Spinal cord (tissue), 10 donors: ENCODE measurements at places on chromosomes 2 and 18. TPM values are rescaled to one million over a fixed set of nuclear protein-coding genes. Genes with fewer than 3 reads are reported as not detected.
A peak's percentile ranks its signal among the peaks of the same experiment; 100 is the strongest.

GRCh38 chr2:1656961-1657841 lies 87.1 kb downstream of the PXDN start:
- no peak for DNase-seq

Gene TMX3
- total RNA-seq: 58.9 TPM

Gene KCNS3
- total RNA-seq: 11.6 TPM

- DNase-seq: no peak
Observed at GRCh38 chr2:222479859-222480258, 55.5 kb downstream of the SGPP2 start.

DNA sequence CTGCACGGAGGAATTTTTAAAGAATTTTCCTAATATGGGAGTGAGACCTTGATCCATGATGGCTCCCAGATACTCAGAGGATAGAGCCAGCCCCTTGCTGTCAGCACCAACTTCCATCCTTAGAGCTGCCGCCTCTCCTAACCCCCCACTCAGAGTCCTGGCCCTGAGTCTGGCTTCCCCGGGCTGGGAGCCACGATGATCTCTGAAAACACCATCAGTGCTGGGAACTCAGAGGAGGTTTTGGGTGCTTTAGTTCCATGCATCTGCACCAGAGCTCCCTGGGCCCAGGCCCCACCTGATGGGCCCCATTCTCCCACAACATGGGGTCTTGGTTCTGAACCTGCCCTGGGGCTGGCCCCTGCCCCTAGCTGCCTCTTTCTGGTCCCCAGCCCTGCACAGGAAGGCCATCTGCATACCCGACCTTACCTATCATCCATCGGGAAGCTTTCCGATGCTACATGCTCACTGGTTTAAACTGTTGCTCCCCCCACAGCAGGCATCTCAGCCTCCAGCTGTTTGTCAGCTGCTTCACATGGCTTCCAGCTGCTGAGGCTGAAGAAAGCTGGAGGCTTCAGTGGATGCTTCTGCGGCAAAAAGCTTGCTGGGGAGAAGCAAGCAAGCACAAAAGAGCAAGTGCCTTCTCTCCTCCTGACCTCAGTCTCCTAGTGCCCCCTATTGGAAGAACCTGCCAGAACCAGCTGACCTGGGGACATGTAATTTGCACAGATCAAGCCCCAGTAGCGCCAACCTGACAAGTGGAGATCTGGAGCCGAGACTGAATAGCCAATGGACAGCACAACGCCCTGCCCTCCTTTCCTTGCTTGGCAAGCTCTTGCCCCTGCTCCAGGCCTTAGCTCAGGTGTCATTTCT lies 24.2 kb upstream of the RHOB start:
- peak; percentile 63 for DNase-seq

GRCh38 chr2:69954084-69954483 lies 7.3 kb downstream of the ASPRV1 start:
- DNase-seq: no peak

Gene AGFG1
- total RNA-seq: 72.4 TPM

Gene PXDN
- total RNA-seq: 42.8 TPM
